Right ventricle myocardium inferior (tissue), 1 donor: ENCODE measurements at places on chromosomes 6 and 20.

DNA sequence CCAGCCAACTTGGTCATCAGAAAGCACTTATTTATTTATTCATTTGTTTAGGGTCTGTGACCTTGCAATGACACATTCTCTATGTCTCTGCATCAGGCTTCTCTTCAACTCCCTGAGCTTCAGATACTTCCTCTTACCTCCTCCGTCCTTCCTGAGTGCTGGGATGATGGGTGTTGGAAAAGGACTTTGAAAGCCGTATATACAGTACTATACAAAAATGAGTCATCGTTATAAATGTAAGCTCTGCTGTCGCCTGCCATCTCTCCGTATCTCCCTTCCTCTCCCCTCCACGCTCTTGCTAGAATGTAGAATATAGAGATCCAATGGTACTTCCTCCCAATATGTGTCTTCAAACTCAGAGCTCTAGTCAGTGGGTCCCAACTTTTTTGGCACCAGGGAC is 91.9 kb upstream of the SALL4 start:
- DNase-seq, result no peak

- no peak for DNase-seq
These were observed 20.6 kb upstream of the EPB41L2 start for GRCh38 chr6:131083687-131084086.

DNA sequence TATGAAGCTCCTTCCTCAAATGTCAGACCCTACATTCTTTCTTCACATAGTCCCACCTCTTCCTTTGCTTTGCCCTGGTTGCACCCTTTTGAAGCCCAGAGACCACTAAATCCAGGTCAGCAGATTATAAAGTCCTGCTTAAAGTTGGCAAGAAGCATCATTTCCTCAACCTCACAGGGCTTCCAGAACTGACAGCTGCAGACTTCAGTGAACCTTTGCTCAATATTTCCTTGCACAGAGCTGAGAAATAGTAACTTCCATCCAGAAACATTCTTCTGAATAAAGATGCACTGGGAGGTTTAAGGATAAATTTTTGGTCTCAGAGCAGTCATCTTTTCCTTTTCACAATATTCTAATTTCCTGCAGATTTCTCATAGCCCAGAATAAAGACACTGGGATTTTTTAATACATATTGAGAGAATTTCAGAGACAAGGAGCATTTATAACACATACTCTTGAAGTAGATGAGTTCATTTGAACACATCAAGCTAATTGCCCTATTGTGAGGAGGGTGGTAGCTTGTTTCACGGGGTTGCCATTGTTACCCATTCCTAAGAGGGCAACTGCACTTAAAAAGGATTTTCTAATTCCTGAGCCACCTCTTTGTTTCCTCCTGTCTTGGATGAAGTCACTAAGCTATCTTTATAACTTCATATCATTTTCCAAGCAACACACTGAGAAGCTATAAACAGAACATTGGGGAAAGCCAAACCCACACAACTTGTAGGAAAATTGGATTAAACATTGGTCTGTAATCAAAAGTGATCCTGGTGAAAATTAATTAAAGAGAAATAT is 150.2 kb upstream of the PLN start:
- DNase-seq, result no peak

DNA sequence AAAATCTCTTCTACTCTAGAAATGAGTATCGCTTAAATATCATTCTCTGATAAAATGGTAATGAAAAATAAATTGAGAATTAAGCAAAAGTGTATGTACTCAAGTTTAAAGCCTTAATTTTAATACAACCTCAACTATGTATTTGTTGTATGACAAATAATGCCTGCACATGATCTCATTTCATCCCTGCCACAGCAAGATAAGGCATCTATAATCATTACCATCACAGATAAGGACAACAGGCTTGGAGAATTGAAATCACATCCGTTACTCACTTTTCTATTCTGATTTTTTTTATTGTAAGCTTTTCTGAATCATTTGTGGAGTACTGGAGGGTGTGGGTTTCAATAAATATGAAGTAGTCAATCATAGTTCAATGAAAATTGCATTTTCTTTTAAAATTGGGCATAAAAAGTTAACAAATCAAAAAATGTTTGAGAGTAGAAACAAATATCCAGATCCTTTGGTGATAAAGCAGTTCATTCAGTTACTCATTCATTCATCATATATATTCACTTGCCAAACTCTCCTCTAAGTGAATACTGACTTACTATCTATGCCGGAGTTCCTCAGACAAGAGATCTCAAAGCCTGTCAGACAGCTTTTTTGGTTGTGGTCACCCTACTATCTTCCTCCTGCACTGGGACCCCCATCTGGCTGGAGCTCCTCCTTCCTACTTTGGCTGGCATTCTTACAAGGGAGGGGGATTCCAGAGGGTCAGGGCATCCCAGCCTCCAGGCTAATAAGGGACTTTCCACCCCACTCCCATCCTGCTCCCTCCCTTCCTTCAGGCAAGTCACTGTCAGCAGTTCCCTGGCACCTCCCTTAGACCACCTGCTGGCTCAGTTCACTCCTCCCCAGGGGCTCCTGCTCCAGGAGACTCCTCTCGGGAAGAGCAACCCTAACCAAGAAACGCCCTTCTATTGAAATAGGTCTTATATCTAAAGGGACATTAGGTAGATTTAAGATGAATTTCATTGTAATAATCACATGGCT is 118.6 kb downstream of the OGFRL1 start:
- no peak for DNase-seq

DNA sequence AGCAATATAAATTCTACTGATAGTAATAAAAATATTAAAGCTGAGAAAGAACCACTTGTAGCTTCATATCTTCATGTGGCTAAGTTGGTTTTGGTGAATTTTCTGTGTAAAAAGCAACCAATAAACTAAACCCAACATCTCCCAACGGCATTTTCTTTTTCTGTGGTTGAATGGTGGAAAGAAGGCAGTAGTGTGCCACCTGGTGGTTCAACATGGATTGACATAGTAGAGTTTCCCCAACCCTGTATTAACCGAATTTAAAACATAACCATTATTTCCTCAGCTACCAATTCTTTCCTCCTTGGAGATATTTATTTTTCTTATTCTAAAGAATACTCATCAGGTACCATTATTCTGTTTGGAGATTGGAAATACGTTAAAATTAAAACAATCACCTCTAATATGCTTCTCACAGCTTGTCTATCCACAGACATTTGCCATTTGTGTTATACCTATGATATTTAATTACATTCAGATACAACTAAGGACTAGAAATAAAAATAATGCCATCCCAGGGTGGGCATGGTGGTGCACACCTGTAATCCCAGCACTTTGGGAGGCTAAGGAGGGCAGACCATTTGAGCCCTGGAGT is 117.1 kb upstream of the EEF1E1 start:
- no peak for DNase-seq

DNA sequence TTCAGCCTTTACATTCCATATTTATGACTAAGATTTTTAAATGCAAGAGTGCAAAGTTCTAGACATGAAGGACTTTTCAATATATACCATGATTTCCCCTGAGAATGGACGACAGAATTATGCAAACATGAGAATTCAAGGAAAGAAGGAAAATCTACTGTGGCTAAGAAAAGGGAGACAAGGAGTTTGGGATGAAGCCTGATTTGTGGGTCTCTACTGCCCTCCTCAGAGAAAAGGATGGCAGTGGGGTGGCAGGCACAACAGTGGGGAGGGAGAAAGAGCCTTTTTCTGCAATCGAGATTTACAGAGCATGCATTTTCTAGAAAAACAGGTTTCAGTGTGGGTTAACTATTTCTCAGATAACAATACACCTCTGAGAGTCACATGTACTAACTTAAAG is 466.9 kb upstream of the NRSN1 start:
- DNase-seq, result no peak

DNA sequence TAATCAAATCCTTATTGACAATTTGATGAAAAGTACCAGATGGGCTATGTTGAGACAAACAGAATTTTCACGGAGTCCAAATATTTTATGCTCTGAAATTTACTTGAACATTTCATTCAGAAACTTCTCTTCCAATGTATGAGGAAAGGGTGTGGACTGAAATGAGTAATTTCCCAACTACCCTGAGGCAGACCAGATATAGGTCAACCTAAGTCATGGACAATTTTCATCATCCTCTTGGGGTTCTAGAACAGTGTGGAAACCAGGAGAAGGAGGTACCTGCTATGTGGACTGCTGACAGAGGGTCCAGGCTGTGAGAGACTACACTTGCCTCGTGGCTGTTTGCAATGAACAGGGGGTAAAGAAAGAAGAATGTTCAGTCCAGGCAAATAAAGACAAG is 323.0 kb downstream of the ESR1 start:
- DNase-seq, result no peak

DNA sequence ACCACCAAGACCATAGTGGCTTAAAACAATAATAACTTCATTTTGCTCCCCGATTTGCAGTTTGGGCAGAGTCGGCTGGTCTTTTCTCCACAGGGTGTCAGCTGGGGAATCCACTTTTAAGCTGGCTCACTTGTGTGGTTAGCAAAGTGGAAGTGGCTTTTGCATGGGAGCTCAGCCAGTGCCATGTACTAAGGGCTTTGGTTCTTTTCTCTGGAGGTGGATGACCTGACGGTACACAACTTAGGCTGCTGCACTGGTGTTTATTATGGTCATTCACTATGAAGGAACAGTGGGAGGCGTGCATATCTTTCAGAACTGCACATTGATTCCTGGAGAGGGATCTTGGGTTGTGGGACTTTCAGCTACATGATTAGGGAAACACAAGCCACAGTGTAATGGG is 141.0 kb downstream of the OR2B2 start:
- DNase-seq, result no peak

DNA sequence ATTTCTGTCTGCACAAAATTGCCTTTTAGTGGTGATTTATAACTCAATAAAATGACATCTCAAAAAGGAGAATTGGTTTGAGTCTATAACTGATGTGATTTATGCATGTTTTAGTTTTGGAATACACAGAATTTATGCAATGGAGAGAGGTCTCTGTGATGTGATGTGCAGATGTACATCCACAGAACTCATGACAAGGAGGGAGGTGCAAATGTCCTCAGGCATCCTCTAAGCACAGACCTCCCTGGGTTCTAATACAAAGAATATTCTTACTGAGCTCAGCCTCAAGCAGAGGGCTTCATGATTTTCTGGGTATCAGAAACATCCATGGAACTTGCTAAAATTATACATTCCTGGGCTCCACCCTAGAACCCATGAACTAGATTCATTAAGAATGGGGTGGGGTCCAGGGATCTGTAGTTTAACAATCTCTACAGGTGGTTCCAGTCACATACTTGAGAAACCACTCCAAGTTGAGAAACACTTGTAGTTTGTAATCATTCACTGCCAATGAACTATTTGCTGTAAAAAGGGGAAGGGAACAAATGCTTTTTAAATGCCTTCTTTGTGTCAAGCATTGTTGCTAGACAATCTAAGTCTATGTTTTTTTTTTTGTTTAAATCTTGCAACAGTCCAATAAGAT is 60.2 kb upstream of the NEDD9 start:
- DNase-seq, result no peak

GRCh38 chr20:458776-459175 is 3.6 kb downstream of the TBC1D20 start:
- DNase-seq, result no peak

DNA sequence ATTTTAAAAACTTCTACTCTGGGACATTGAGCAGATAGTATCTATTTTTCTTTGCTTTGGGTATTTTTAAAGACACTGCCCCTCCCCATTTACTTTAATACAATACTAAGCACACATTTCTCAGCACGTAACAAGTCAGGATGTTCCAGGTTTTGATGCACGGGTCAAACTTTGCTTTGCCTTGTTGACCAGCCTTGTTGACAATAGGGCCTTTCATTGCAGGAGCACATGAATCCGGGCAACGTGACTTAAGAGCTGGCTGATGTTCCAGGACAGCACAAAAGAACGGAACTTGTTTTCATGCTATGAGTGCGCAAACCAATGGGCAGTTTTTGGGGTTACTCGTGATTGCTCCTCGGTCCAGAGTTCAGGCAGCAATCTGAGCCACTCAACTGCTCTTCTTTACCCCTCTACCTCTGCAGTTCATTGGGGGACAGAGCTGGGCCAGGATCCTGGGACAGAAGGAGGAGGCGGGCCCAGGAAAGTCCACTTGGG is 78.6 kb upstream of the SLC22A16 start:
- no peak for DNase-seq

DNA sequence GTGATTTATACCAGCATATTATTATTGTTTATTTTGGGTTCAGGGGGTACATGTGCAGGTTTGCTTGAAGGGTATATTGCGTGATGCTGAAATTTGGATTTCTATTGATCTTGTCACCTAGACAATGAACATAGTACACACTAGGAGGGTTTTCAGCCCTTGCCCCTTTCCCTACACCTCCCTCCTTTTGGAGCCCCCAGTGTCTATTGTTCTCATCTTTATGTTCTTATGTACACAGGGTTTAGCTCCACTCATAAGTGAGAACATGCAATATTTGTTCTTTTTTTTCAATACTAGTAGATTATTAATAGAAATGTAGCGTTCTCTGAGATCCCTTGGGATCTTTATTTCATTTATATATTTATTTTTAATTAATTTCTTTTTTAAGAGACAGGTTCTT is 79.2 kb upstream of the MRAP2 start:
- no peak for DNase-seq

DNA sequence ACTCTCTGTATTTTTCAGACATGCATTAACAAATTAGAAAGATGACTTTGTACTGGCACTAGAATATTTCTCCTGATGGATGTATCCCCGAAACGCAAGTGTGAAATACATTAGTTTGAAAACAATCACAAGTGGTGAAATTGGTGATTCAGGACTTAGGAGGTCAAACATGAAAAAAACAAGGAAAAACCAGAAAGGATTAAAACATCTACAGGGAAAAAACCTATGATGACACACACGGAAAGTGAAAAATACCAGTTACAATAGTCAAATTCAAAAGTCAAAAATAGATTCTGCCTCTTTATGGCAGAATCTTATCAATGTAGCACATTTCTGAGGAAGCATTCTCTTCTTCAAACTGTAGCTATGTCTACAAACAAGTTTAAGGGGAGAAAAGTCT is 129.0 kb upstream of the SGK1 start:
- DNase-seq, result no peak

GRCh38 chr6:29419516-29419915 is 4.8 kb downstream of the OR12D1 start:
- no peak for DNase-seq

DNA sequence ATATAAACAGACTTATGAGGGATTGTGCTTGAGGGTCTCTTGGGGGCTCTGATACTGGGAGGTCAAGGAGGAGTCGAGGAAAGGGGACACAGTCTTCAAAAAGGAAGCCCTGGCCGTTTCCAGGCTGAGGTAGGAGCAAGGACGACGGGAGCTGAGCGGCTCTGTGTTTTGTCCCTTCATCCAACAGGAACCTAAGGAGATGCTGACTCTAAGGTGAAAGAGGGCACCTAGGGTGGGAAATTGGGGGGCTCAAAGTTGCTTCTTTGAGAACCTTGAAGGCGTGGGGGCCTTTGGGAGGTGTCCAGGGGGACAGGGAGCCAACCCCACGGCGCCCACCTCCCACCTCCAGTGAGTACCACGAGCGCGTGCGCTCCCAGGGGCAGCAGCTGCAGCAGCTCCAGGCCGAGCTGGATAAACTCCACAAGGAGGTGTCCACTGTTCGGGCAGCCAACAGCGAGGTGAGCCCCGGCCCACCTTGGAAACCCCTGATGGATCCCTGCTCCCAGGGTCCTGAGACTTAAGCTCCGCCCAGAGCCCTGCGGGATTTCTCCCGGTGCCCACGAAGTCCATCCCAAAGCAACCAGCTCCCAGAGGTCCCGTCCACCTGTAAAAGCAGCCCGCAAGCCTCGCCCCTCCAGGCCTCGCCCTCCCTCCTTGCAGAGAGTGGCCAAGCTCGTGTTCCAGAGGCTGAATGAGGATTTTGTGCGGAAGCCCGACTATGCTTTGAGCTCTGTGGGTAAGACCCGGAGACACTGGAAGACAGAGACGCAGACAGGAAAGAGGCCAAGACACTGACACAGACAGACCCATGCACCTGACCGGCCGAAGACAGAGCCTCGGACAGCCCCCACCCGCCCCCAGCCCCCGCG is 2.9 kb downstream of the SPAG4 start:
- DNase-seq, result no peak
